Stimulated activated CD8-positive, alpha-beta memory T cell treated with anti-CD3 and anti-CD28 coated beads, Interleukin-7, amount 100 ng/mL, for 1 hour (primary cell): ENCODE measurements at places on chromosomes 7 and 10.
A peak's percentile ranks its signal among the peaks of the same experiment; 100 is the strongest.

GRCh38 chr7:477626-478220 is 41.9 kb downstream of the PDGFA start:
- no peak for DNase-seq

DNA sequence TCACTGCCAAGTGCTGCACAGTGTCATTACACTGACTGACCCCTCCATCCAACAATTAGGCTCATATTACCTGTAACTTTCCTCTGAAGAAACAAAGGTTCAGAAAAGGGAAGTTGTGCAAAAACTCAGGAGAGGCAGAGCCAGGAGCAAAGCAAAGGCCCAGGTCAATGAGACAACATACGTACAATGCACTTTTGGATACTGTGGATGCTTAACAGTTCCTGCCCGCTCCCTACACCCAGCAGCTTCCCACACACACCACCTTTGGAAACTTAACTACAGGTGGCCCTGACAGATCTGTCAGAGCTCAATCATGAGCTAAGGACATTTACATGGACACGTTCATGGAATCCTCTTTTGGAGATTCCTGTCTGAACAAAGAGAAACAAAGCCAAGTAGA is 515.9 kb downstream of the GRID1 start:
- DNase-seq = no peak

GRCh38 chr7:135970682-135971365 is 6.3 kb downstream of the MTPN start:
- no peak for DNase-seq

DNA sequence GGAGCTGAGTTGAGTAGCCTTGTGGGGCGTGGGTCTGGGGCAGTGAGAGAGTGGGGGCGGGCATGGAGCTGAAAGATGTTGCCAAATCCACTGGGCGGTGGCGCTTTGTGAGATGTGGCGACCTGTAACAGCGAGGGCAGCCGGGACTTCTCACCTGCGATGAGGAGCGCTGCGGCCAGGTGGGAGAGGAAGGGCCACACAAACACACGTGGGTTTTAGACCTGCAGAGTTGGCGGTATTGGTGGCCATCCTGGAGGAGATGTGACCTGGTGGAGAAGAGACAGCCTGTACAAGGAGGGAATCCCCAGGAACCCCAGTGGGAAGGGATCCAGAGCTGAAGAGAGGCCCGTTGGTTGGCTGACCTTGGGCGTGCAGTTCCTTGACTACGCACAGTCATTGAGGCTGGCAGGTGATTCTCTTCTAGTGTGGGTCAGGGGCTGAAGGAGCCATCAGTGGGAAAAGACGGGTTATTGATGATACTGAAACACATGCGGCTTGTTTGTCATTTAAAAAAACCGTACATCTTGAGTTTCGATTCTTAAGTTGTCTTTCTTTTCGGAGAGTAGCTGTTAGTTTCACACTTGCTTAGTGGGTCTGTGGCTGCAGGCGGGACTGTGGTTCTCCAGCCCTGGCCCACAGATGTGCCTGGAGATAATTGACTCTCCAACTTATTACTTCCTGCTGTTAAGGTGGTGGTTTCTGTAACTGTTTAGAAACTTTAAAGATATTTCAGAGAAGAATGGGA is 2.4 kb downstream of the CHST12 start:
- DNase-seq = peak; percentile 35

DNA sequence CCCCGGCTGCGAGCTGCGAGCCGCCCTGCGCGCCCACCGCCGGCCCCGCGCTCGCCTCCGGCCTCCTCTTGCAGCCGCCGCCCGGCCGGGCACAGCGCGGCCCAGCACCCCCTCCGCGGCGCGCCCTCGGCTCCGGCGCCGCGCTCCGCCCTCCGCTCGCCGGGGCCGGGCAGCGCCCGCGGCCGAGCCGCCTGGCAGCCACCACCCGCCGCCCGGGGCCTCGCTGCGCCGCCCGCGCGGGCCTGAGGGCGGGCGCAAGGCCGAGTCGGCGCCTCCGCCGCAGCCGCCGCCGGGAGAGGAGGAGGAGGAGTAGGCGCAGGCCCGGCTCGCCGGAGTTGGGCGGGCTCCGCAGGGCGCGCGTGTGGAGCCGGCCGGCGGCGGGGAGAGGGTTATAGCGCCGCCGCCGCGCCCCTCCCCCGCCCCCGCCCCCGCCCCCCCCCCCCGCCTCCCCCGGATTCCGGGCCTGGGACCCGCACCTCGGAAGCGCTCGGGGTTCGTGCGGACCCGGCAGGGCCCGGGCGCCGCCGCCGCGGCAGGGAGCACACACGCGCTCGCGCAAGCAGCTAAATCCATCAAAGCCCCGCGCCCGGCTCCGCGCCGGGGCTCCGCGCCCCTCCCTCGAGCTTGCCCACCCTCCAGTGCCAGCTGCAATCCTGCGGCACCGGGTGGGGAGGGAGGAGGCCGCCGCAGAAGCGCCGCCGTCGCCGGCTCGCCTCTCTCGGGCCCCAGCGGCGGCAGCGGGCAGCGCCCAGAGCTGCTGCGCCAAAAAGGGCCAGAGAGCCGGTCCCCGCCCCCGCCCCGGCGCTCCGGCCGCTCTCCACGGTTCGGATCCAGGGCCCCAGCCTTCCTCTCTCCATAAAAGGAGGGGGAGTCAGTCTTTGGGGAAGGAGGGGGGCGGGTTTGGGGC is at the start of gene PDGFA:
Gene PDGFA, minus strand, starts transcription at position 363 of the 907 bp plus-strand sequence. CDS start 845 bp downstream, outside the sequence.
- DNase-seq = no peak

DNA sequence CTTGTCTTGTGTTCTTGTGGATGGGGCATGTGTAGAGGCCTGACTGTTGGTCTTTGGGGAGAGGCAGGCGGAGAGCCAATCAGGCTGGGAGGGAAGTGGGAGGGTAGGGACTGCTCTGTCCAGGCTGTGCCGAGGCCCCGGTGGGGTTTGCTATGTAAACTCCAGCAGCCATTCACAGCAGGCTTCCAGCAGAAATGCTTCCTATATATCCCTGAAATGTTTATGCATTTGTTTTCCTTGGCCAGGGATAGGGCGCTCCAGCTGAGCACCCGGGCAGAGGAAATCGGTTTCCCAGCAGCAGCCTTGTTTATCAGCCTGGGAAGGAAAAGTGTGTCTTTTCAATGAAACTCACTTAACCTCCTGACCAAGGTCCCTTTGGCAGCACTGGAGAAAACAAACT is 18.3 kb upstream of the AQP1 start:
- no peak for DNase-seq

DNA sequence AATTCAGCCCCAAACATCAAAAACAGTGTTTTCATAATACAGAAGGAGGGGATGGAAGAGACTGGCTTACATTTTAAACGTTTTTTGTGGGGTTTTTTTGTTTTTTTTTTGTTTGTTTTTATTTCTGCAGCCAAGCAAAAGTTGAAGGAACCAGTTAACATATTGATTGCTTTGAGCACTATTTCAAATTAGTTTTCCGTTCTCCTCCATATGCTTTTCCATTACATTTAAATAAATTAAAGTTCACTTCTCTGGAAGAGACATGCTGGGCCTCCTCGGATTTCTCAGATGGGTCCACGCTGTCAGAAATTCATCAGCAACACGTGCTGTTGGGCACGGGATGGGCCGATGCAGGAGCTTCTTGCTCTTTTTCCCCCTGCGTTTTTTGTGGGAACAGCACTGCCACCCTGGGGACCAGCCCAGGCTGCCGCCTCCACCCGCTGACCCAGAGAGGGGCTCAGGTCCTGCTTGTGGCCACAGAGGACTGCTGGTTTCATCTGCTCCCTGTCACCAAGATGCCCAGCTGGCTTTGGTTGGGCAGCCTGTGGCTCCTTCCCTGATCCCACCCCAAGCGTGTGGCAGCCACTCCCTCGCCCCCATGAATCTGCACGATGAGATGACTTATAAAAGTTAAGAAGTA is 67.7 kb upstream of the CHST15 start:
- no peak for DNase-seq

- no peak for DNase-seq
Measured at GRCh38 chr7:88545663-88546062, 213.8 kb upstream of the ZNF804B start.

- no peak for DNase-seq
Measured at GRCh38 chr7:139526578-139527544, 3.4 kb downstream of the CLEC2L start.

- DNase-seq = no peak
Measured at GRCh38 chr7:30901856-30902255, 9.8 kb upstream of the AQP1 start.

DNA sequence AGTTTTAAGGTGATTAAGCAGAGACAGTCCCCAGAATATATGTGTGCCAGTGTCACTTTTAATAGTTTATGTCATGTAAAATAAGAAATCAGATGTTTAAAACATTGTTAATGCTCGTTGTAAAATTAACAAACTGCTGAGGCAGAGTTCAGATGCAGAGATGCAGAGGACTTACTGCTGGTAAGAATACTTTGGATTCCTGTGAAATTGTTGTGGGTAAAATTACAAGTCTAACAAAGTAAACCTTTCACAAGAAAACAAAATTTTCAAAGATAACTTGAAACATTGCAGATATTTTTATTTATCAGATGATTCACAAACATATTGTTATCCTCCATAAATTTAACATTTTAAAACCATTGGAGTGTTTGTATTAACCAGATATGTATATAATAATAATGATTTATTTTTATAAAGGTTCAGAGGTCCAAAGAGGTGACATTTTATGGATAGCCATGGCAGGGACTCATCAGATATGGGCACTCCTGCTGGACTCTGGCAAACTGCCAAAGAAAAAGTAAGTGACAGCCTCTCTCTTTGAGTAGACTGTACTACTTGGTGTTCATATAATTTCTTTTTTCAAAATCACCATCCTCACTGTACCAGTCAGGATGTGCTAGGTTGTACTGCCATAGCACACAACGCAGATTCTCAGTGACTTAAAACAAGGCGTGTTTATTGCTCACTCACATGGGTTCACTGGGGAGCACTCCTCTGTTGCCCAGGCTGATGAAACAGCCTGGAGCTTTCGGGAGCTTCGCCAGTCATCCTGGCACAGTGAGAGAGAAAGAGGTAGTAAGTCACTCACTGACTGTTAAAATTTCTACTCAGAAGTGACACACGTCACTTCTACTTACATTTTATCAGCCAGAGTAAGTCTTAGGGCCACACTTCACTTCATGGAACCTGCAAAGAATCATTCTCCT is 43.5 kb downstream of the NHLRC2 start:
- no peak for DNase-seq
